ENCODE measurements at places on chromosomes 7 and 10. TPM values are rescaled to one million over a fixed set of nuclear protein-coding genes. Genes with fewer than 3 reads are reported as not detected.

Gene ANKRD7
- total RNA-seq = 2.2 TPM

Gene OR6B1
- not detected for total RNA-seq

Gene GJD4
- not detected for total RNA-seq

Gene LBX1
- not detected for total RNA-seq

Gene PVRIG
- not detected for total RNA-seq

Gene IFIT3
- 303 TPM for total RNA-seq

Gene MRC1
- not detected for total RNA-seq

Gene ARHGAP22
- 18.9 TPM for total RNA-seq

Gene C10orf71
- total RNA-seq = not detected

Gene SH2B2
- 0.44 TPM for total RNA-seq

Data from M059J (cell line).